GM12891 (cell line): ENCODE measurements at places on chromosomes 12 and 14.

- no peak for DNase-seq
Measured at GRCh38 chr14:23544511-23545447, 6.8 kb downstream of the ZFHX2 start.

- DNase-seq, result no peak
Measured at GRCh38 chr12:54526812-54527630, 22.4 kb upstream of the PDE1B start.

DNA sequence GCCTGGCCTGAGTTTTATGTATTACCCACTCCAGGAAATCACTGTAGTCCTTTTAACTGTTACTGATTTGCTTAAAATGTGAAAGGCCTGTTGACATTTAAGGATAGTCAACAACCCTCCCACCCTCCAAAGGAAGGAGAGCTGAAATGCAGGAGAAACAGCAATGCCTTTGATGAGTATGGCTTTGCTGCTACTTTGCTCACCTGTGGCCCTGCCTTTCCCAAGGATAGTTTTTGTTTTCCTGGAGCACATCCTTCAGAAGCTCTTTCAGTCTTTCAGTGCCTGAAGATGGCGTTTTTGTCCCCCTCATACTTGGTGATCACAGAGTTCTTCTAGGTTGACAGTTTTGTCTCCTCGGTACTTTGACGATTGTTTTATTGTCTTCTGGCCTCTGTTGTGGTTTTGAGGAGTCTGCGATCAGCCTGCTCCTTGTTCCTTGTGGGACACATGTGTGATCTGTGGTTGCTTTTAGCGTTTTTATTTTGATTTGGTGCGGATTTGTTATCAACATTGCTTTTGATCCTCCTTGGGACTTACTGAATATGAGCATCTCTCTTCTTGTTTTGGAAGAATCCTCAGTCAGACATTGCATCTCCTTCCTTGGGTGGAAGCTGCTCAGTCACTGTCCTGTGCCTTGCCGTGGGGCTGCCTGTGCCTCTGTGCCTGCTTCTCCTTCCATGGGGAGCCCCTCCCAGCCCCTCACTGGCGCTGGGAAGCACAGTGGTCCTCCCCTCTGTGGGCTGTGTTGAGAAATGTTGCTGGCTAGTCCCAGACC lies 17.2 kb downstream of the PACS2 start:
- no peak for DNase-seq

DNA sequence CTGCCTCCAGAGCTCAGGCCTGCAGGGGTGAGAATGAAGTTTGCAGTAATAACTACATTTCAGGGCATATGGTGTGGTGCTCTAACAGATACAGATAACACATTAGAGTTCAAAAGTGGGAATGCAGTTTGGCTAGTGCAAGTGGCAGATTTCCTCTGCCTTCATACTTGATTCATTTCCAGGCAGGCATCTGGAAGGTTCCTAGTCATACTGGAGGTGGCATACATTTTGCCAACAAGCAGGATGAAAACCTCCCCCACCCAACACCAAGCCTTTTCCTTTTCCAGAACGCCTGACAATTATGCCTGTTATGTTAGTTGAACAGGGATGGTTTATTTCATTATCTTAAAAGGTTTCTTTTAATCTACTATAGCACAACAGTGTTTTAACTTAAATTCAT lies 24.3 kb downstream of the VTI1B start:
- no peak for DNase-seq

DNA sequence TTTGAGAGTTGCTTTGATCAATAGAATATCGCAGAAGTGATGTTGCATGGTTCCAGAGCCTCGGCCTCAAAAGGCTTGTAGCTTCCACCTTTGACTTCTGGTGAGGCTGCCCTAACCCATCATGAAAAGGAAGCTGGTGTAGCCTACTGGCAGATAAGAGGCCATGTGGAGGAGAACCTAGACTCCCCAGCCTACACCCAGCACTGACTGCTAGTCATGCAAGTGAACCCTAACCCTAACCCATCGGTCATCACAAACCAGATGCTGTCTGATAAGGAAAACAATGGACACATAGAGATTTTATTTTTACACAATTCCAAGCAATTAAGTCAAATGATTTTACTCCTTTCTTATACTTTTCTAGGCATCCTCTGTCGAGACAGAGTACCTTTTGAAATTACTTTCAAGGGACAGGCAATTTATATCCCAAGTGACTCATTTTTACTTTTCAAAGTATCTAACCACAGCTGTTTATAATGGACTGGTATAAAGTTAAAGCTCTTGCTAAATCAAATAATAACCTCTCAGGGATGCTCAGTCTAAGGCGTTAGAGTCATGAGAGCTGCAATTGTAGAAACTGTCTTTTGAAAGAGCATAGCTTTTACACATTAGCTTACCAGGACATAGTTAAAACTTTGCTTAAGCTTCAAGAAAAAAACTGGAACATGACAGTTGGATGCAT lies 17.6 kb downstream of the PTPRB start:
- DNase-seq, result no peak

DNA sequence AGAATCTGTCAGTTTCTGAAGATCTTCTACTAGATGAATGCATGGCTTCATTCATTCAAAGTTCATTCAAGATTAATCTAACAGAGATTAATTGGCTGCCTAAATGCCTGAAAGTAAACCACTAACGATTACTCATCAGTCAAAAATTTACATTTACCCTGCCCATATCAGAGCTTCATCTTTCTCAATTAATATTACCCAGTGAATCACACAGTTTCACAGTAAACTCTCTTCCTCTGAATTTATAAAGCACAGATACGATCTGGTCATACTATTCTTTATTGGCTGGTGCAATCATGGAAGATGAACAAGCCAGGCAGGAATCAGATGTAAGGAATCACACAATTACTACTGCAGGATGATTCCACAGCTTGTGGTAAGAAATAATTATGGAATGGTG lies 377.7 kb downstream of the SLC16A7 start:
- no peak for DNase-seq

GRCh38 chr12:124547626-124548025 lies 19.8 kb downstream of the NCOR2 start:
- DNase-seq, result no peak

DNA sequence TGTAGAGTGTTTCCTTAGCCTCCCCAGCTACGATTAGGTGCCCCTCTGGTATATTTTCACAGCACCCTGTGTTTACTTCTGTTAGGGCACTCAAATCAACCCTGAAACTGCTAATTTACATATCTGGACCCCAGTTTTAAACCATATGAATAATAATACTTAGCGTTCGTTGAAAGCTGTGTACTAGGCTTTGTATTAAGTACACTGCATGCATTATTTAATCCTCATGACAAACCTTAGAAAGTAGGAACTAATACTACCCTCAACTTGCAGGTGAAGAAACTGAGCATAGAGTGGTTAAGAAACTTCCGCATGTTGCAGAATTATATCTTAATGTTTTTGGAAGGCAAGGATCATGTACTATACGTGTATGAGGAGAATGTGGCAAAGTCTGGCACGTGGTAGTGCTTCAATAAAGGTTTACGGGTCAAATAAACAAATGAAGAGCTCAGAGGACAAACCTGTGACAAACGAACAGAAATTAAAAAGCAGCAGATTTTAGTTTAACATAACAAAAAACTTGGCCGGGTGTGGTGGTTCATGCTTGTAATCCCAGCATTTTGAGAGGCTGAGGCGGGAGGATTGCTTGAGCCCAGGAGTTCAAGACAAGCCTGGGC lies 22.2 kb upstream of the ARID2 start:
- DNase-seq, result no peak

DNA sequence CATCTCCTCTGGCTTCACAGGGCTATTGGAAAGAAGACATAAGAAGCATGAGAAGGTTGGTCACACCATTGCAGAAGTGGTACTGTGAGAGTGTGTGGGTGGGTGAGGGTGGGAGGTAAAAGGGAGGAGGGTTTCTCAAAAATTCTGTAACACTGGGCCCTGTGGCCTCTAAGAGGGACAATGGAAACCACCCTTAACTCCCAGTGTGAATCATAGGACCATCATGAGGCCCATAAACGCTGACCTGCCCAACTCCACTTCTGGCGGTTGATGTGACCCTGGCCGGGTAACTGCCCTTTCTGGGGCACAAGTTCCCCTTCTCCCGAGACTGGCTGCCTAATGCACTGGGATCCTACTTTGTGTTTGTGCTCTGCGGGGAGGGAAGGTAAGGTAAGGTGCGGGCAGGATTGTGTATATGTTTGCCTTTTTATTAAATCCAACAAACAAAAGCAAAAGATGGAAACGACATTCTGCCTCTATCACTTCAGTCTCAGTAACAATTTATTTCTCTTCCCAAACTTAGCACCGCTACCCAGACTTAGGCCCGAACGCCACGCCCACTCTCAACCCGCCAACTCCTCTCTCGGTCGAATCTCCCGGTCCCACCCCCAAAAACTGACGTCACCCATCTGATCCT lies 551 bp downstream of the METTL1 start:
- peak; percentile 82 for DNase-seq

GRCh38 chr14:63598807-63599206 lies 42.9 kb downstream of the WDR89 start:
- DNase-seq, result no peak

DNA sequence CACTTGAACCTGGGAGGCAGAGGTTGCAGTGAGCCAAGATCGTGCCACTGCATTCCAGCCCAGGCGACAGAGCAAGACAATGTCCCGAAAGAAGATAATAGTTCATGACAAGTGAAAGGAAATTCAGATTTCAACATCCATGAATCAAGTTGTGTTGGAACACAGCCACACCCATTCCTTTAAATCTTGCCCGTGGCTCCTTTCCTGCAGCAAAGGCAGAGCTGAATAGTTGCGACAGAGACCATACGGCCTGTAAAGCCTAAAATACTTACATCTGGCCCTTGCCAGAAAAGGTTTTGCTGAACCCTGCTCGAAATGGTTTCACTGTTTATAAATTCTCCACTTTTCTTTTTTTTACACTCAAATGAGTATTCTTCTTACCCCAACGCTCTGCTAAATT lies 17.7 kb upstream of the ITPK1 start:
- DNase-seq, result no peak

- DNase-seq, result no peak
Measured at GRCh38 chr12:26268841-26269561, 73.6 kb downstream of the SSPN start.

- DNase-seq, result no peak
Measured at GRCh38 chr12:66716522-66716921, 37.6 kb upstream of the GRIP1 start.

- DNase-seq, result no peak
Measured at GRCh38 chr12:2682296-2683251, 112.2 kb upstream of the FKBP4 start.

- peak; percentile 43 for DNase-seq
Measured at GRCh38 chr14:104604458-104605449, at the start of gene TMEM179. Gene TMEM179 (minus strand): TSS chr14:104604772. CDS start chr14:104604741, 31 bp downstream.

DNA sequence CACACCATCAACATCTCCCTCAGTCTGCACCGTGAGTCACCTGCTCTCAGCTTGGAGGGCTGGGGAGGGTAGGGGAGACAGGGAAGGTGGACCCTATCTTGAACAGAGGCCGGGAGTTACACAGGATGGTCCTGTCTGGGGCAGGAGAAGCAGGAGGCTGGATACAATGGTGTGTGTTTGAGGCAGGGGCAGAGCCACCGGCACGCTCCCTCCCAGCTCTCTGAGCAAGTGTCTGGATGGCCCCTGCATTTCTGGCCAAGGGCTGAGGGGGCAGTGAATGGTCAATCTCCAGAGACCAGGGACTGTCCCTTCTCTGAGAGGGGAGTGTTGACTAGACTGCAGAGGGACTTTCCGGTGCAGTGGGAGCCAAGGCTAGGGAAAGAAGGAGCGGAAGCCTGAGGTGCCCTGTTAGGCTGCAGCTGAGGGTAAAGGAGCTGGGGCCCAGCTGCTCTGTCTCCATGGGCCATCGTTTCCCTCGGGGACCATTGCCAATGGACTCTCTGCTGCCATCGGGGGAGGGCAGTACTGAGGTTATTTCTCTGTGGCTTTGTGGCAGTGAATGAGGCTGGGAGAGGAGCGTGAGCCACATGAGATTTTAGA lies 1.9 kb downstream of the LRP1-AS start:
- DNase-seq, result no peak
